Central memory CD4-positive, alpha-beta T cell (primary cell): ENCODE measurements at places on chromosomes 4 and X.

DNA sequence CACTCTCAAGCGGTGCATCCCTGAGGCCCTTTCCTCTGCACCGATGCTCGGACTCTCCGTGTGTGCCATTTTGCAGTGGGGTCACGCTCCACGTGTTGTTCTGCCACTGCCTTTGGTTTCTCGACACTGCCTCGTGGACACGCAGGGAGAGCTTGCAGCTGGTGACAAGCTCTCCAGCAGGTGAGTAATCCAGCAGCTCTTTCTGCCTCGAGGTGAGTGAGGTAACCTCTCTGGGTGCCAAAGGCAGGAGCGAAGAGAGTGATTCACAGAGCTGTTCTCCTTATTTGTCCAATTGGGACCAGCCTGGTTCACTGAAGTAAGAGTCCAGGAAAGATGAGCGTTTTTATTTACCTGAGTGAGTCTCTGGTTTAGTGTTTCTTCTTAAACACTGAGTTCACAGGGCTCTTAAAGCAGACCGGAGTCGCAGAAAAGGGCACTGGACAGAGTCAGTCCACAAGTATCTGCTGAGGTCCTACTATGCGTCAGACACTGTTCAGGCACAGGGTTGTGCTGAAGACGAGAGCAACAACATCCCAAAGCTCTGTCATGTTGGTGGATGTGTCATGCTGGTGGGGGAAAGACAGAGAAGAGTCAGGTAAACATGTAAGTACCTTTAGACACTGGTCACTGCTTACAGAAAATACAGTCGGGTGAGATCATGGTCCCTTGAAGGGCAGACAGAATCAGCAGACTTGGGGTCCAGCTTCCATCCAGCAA lies 61.8 kb downstream of the FHDC1 start:
- no peak for DNase-seq

- DNase-seq = no peak
Observed at GRCh38 chrX:100863326-100863864, 10.8 kb downstream of the NOX1 start.

DNA sequence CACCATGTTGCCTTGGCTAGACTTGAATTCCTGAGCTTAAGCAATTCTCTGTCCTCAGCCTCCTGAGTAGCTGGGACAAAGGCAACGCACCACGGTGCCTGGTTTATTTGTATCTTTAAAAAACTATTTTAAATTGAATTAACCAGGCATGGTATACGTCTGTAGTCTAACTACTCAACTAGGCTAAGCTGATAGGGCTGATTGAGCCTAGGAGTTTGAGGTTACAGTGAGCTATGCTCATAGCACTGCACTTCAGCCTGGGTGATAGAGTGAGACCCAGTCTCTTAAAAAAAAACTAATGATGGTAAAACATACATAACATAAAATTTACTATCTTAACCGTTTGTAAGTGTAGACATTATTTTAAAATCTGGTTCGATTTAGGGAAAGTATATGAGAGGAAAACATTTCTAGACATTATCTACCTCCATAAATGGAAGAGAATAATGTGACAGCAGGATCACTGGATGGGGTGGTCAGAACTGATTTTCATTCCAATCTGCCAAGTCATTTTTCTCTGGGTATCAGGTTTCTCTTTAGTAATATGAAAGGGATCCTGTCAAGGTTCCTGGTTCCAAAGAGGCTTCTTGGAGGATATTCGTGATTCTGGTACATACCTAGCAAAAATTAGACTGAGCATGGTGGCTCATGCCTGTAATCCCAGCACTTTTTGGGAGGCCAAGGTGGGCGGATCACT lies 8.7 kb upstream of the ITGB1BP2 start:
- DNase-seq = no peak

GRCh38 chrX:25007059-25008053 lies 8.4 kb downstream of the ARX start:
- DNase-seq = no peak

DNA sequence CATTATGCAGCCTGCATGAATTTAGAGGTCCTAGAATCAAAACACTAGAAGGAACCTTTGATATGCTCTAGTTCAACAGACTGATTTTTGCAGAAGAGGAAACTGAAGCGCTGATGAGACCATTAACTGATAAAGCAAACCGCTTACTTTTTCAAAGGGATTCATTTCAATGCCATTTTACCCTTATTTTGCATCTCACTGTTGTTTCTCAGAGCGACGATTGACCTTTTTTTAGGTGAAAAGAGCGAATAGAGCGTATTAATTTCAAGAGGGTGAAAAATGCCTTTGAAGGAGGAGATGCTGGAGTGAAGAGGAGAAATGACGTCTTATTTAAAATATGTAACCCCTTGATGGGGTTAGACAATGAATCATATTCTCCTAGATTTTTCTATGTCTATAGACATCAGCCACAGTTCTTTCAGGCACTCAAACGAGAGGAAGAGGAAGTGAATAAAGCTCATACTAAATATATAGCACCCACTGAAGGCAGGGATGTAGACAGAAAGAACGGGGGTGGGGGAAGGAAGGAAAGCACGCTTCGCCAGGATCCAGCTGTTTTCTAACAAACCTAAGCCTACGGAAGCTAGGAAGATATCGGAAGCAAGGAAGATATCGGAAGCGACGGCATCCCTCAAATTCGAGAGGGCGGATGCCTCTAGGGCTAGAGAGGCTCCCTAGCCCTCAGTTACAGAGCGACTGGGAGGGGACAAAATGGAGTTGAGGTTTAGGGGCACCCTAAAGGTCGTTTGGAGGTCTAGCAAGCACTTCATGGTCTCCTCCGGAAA lies 848 bp downstream of the ACSL4 start:
- DNase-seq = peak; percentile 17

GRCh38 chrX:103846386-103846785 lies 14.3 kb upstream of the RAB9B start:
- DNase-seq = no peak

DNA sequence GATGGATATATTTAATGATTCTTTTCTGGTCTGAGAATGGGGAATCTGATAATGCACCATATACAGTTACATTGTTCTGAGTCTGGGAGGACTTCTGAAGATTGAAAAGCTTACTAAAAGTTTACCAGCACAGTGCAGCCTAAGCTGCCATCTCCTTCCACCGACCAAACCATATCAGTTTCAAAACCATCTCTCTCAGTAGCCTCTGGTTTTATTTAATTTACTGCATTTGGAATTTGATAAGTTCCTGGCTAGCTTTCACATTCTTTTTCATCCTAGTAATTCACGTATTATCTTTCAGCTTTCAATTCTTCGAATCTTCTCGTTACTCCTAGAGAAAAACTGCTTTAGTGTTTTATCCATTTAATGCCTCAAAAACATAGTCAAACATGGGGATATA lies 181.4 kb upstream of the HCCS start:
- DNase-seq = no peak

GRCh38 chr4:140090215-140090731 lies 63.7 kb downstream of the MAML3 start:
- DNase-seq = no peak

GRCh38 chr4:160611181-160611580 lies 1508.3 kb downstream of the RAPGEF2 start:
- no peak for DNase-seq

GRCh38 chr4:177283167-177283566 lies 26.5 kb upstream of the NEIL3 start:
- no peak for DNase-seq

DNA sequence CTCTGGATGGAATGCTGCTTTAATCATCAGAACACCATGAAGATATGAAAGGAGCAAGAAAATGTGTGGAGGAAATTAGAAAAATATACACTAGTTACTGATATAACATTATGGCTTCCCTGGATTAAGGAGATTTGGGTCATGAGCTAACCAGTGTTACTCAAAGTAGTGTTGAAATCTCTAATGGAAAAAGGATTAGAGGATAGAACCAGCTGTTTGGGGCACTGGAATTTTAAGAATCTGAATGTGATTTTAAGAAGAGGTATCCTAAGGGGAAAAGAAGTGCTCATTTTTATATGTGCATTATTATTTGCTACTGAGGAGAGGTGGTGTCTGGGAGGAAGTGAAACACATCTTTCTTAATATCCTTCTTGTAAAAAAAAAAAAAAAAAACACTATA lies 164.1 kb upstream of the PPARGC1A start:
- DNase-seq = no peak

GRCh38 chr4:40020221-40020620 lies 36.4 kb upstream of the N4BP2 start:
- DNase-seq = no peak

DNA sequence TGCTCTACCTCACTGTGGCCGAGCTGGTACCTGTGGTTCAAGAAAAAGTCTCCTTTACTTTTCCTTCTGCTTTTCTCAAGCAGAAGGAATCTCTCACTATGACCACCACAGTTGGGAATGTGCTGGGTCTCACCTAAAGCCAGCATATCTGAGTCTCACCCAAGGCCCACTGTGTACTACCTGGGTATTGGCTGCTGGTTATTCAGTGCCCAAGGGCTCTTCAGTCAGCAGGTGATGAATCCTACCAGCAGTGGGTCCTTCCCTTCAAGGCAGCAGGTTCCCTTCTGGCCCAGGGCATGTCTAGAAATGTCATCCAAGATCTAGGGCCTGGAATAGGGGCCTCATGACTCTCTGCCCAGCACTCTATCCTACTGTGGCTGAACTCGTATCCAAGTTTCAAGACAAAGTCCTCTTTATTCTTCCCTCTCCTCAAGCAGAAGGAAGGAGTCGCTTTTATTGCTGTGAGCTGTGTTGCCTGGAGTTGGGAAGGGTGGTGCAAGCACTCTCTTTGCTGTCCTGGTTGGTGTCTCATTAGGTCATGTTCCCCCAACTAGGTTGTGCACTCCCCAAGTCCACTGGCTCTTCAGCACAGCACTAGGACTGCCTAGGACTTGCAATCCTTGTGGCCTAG lies 6.1 kb downstream of the CXCL10 start:
- DNase-seq = no peak

GRCh38 chr4:5683566-5683965 lies 24.8 kb downstream of the EVC2 start:
- DNase-seq = no peak

DNA sequence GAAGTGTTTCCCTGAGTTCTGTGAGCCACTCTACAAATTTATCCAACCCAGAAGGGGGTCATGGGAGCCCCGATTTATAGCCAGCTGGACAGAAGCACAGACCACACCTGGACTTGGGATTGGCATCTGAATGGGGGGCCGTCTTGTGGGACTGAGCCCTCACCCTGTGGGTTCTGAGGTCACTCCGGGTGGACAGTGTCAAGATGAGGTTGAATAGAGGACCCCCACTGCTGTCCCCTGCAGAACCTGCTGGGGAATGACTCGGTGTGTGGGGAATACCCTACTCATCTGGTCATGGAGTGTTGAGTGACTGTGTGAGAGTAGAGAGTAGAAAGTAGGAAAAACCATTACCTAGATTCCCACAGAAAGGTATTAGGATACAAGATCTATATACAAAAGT lies 67.5 kb downstream of the ZFYVE28 start:
- DNase-seq = no peak

- DNase-seq = no peak
Observed at GRCh38 chr4:31467781-31468180, 747.6 kb downstream of the PCDH7 start.

DNA sequence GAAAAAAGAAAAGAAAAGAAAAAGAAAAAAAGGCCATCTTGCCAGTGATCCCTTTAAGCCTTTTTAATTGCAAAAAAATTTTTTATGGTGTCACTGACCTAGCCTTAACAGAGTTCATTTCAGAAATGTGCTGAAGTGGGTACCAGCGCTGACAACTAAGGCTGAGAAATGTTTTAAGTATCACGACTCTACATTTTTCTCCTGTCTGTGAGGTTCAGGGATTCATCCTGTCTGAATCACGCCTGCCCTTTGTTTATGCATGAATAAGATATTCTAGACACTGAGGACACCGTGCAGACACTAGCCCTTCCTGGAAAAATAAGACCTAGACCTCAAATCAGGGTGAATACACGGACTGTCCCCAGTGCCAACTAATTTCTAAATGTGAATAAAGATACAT lies 154.4 kb upstream of the NOCT start:
- no peak for DNase-seq

- DNase-seq = no peak
Observed at GRCh38 chrX:40326186-40326965, 228.6 kb upstream of the BCOR start.

DNA sequence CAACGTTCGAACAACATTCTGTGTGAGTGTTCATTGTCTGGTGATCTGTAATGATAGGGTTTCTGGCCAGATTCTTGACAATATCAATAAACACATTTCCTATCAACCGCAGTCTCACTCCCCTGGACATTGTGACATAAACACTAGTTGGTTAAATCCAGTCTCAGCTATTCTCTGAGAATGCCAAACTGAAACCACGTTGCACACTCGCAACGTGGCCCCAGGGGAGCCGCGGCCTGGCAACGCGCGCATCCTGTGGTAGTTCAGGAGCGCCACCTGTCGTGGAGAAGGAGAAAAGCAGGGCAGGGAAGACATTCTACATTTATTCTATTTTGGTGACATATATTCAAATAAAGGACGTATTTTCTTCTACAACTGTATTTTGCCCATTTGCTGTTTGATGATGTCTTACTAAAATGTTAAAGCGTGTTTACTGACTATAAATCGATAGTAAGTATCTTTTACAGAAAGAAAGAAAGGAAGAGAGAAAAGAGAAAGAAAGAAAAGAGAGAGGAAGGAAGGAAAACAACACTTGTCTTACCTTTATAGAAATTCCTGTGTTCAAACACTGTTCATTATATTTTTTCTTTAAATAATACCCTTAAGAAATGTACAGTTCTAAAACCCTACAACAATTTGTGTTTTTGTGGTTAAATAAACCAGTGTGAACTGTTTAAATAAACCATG lies 738.3 kb upstream of the FRG1 start:
- DNase-seq = no peak

DNA sequence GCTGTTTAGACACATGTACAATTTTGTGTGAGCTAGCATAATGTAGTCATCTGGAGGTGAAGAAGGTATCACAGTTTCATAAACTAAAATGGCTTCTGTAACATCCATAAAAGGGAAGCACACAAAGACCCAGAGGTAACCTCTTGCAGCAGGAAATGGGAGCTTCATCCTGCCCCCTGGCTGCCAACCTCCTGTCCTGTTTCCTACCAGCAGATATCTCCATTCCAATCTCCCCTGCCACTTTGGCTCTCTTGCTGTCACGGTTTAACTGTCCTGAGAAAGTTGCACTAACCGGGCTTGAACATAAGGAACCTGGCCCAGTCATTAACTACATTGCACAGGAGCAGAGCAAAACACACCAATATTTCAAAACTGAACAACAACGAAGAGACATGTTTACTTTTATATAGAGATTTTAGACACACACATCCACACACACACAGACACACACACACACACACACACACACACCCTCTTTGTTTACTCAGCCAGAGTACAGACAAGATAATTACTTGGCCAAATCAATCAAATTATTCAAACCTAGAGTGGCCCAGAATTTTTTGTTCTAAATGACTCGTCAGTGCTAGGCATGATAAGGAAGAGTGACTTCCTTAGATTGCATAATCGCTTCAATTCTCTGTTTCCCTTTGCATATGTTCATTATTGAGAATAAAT lies 24.2 kb downstream of the MID2 start:
- no peak for DNase-seq

GRCh38 chr4:6500481-6501140 lies 28.2 kb upstream of the PPP2R2C start:
- no peak for DNase-seq

- DNase-seq = no peak
Observed at GRCh38 chrX:151996347-151996746, 21.9 kb upstream of the GABRE start.
